ENCODE measurements at places on chromosomes 5 and 9.

GRCh38 chr5:59874675-59875074, 18.9 kb downstream of the PDE4D start:
- no peak for DNase-seq

GRCh38 chr5:142235050-142235797, 89.6 kb downstream of the SPRY4 start:
- no peak for DNase-seq

- no peak for DNase-seq
Measured at GRCh38 chr5:56161439-56161823, 71.7 kb downstream of the ANKRD55 start.

- DNase-seq: no peak
Measured at GRCh38 chr9:99663856-99664255, 157.8 kb upstream of the NR4A3 start.

GRCh38 chr5:115461506-115462290, 82.9 kb downstream of the FEM1C start:
- no peak for DNase-seq

Measured in HuH-7.5 (cell line).